Stimulated activated CD8-positive, alpha-beta memory T cell treated with anti-CD3 and anti-CD28 coated beads, Interleukin-7, amount 100 ng/mL, for 4 hours (primary cell): ENCODE measurements at places on chromosomes 7 and 10.

DNA sequence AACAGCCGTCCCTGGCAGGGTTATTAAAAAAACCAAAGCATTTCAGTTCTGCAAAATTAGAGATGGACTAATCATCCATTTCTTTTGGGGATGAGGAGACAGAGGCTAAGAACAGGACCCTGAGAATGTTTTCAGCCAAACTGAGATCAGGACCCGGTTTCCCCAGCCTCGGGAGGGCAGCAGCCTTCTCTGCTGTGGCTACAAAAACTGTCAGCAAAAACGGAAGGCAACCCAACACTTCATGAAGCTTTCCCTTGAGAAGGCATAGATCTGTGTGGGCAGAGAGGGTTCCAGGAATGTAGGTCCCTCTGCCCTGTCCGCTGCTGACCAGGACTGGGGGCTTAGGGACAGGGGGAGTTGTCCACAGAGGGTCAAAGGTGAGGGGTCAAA, 313.5 kb downstream of the TCERG1L start:
- DNase-seq = no peak

DNA sequence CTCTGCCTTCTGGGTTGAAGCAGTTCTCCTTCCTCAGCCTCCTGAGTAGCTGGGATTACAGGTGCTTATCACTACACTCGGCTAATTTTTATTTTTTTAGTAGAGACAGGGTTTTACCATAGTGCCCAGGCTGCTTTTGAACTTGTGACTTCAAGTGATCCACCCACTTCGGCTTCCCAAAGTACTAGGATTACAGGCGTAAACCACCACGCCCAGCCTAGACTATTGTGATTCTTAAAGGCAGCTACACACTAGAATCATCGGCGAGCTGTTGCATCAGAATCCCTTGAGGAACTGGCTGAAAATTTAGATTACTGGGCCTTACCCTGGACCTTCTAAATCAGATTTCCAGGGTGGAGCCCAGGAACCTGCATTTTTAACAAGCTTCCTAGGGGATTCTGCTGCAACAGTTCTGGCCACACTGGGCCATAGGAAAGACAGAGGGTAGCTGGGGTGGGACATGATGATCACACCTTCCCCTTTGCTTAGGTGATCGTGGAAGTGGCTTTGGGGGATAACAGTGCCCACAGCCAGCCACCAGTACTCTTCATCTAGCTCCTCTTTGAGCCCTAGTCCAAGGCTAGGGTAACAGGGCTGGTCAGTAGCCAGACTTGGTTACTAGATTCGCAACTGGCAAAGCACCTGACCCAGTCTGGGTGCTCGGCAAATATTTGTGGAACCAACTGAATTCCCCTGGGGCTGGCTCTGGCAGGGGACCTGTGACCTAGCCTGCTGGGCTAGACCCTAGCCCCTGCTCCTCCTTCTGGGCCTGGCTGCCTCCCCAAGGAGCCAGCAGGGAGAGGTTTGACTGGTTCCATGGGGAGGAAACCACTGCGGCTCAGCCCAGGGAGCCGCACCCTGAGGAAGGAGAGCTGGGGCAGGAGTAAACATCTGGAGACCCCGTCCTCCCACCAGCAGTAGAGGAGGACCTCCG, 67.1 kb upstream of the DUSP5 start:
- no peak for DNase-seq

GRCh38 chr7:111525100-111525499, 37.2 kb downstream of the IMMP2L start:
- no peak for DNase-seq

DNA sequence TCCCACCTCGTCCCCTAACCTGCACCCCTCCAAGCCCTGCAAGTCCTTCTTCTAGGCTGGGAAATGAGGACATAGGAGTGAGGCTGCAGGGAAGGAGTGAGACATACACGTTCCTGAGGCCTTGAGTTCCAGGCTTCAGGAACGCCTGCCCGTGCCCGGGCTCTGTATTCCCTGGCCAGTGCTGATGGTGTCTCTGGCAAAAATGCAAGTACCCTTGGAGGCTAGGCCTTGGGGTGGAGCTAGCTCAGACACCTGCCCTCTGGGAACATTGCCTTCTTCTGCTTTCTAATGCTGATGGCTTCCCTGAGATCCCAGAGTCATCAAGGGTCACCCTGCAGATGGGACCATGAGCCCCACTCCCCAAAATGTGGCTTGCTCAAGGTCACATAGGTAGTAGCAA, 76.0 kb downstream of the GRK5 start:
- no peak for DNase-seq

GRCh38 chr7:79652619-79653018, 199.2 kb upstream of the MAGI2 start:
- DNase-seq = no peak

- DNase-seq = no peak
Measured at GRCh38 chr10:69853064-69853463, 51.4 kb downstream of the COL13A1 start.

GRCh38 chr7:1943326-1943725, 273.2 kb downstream of the ELFN1 start:
- no peak for DNase-seq
